Ureter (tissue), 1 donor: ENCODE measurements at places on chromosomes 1 and 21. TPM values are rescaled to one million over a fixed set of nuclear protein-coding genes. Genes with fewer than 3 reads are reported as not detected.

- DNase-seq = peak; percentile 76
These were observed 5.1 kb downstream of the MAP7D1 start for GRCh38 chr1:36160949-36161485.

Gene CELSR2
- total RNA-seq = 19.2 TPM

GRCh38 chr1:12031039-12031980 lies 12.0 kb downstream of the MIIP start:
- no peak for DNase-seq

DNA sequence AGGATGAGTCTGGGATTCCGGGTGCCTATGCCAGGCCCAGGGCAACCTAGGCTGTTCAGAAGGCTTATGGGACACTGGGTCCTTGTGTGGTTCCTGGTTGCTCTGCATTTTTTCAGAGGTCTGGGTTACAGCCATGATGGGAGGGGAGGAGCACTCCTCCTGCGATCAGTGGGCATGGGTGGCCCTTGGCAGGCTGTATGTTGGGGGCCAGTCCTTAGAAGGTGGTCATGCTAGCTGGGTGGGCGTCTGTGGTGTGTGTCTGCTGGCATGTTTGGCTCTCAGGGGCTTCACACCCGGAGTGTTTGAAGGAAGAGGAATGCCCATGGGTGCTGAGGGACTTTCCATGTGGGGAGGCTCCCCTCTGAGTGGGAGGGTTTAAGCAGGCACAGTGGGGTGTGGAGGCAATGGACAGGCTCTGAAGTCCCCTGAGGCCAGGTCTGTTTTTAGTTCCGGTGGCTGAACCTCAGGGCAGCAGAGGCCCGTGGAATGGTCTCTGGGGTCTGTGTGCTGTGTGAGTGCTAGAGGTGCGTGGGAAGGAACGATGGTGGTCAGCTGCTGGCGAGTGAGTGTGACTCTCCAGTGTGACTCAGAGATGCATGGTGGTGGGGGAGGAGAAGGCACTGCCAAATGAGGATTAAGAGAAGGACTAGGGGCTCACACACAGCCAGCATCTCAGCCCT lies 25.3 kb downstream of the CACNA1E start:
- DNase-seq = no peak

Gene LAMTOR2
- 47.5 TPM for total RNA-seq

Gene RIPK4
- total RNA-seq = 34.3 TPM

Gene EVA1C
- 55.3 TPM for total RNA-seq

DNA sequence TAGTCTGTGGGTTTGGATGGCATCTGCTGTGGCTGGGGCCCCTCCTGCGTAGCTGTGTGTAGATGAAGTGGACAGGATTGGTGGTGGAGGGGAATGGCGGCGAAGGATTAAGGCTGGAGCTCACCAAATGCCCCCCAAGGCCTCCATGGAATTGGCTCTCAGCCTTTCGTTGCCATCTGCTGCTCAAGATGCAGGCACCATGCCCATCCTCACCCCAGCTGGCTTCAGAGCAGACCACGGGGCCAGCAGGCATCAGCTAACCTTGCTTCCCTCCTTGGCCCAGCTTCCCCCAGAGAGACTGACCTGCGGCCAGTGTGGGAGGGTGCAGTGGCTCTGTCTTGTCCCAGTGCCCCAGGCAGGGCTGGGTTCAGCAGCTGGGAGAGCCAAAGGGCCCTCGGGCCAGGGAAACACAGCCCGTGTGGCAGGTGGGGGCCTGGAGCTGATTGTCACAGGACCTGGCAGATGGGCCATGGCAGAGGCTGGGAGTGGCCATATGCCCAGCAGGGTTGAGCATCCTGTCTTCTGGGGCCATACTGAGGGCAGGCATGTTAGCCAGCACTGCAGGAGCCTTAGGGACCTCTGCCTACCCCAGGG lies 66.8 kb upstream of the ACTL8 start:
- no peak for DNase-seq

GRCh38 chr1:91828583-91829281 lies 57.2 kb downstream of the TGFBR3 start:
- DNase-seq = no peak

- no peak for DNase-seq
These were observed 29.1 kb upstream of the CASZ1 start for GRCh38 chr1:10825592-10825991.

DNA sequence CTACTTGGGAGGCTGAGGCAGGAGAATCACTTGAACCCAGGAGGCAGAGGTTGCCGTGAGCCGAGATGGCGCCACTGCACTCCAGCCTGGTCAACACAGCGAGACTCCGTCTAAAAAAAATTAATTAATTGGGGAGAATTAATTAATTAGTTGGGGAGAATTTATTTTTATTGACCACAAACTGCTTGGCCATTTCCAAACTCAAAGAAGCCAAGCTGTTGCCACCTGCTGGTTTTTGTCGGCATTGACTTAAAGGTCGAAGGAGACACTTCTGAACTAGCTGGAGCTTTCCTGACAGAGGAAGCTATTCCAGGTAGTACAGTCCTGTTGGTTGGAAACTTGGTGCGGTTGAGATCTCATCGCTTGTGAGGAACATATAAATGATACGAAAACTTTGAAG lies 13.1 kb downstream of the MAP1LC3C start:
- DNase-seq = no peak

Gene IFNAR2
- 55.2 TPM for total RNA-seq

DNA sequence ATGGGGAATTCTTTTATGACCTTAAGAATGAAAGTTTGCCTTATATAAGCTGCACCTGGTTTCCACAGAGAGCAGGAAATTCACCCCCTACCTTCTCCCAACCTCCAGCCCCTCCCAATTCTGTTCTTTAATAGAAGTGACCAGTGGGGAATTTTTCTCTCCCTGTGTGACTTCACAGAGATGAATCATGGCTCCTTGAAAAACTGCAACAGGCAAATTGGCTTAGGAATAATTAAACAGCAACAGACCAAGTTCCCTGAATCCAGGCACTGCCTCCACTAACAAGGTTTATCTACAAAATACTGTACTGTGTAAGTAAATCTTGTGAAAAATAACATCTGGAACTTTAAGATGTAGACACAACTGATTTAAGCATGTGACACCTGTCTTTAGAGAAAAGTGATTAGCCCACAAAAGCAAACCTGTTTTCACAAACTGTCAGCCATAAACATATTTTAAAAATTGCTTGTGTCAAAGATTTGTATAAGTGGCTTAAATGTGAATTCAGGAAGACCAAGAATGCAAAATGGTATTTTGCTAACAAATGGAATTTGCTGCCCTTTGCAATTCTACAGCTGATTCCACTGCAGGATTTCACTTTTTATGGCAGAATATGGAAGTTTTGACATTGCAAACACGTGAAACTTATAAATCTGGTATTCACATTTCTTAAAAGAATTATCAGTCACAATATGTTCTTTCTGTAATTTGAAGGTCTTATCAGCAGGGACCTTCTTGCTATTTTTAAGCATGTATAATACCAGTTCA lies 54.0 kb downstream of the ALG14 start:
- DNase-seq = no peak

Gene FTCD
- 0.91 TPM for total RNA-seq

DNA sequence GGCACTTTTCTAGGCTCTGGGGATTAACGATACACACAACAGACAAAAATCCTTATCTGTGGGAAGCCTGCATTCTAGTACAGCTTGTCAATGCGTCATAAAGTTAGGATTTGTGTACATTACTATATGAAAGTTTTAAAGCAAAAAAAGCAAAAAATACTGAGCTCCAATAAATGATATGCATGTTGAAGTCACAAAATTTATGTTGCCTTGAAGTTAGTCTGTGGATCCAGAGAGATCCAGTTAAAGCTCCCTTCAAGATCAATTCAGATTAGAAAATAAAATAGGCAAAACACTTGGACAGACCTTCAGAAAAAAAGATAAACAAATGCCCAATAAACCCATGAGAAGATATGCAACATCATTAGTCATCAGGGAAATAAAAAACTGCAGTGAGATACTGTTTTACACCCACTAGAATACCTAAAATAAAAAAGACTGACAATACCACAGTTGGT lies 33.1 kb upstream of the KCNQ4 start:
- DNase-seq = no peak

Gene OR10Z1
- not detected for total RNA-seq

DNA sequence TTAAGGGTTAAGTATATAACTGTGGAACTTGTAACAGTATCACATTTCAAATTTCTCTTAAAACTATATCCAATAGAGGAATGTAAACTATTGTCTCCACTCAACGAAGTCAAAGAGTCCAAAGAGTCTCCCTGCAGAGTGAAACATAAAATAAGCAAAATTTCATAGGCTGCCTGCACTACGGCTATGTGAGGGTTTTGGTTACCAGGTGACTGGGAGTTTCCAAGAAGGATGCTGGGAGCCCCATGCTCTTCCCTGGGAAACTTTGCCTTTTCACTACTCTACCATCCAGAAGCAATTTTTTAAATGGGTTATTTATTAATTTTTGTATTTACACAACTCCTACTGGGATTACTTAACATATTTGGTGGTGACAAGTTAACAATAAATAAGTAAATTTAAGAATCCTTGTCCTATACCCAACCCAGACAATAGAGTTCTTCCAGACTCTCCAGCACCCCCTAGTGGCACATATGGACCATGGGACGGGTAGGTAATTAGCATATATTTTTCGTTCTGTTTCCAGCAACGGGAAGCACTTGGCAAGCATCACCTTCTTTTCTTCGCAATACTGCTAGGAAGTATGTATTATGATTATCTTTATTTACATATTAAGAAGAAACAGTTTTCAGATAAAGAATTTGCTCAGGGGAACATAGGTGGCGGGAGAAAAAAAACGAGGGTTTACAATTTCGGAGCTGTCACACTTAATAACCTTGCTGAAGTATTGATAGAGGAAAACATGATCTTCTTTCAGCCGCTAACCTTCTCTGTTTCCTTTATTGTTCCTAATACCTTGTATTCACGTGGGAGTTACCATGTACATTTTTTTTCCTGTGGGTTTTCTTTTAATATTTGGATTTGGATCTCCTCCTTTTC lies 3.5 kb downstream of the FMO2 start:
- no peak for DNase-seq

DNA sequence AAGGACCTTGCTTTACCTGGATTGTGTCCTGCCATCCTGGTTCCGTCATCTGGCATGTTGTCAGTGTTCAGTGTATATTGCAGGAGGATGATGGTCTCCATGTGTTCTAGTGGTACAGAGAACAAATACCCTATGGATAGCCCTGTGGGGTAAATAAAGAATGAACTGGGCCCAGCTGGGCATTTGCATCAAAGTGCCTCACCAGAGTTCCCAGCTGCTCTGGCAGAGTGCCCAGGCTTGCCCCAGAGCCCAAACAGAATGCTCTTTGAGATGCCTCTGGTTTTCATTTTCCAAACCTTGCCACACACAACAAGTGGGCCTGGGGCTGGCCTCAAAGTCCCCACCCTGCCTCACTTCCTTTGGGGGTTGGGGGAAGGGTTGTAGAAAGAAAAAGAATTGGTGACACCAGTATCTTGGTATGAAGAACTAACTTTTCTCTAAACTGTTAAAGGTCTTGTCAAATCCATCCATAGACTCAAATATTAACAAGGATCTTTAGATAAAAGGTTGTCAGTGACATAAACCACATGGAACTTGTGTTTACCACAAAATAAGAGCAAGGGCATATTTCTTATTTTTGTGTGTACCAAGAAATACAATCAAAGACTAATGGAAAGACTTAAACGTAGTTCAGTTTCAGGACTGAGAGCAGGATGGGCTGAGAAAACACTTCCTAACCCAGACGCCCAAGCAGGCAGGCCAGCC lies 82.2 kb downstream of the LMO4 start:
- no peak for DNase-seq

Gene ARHGAP30
- 12.1 TPM for total RNA-seq

Gene CTSK
- total RNA-seq = 26.5 TPM

Gene OR2L2
- total RNA-seq = 0.29 TPM

GRCh38 chr1:6859415-6860343 lies 74.4 kb downstream of the CAMTA1 start:
- DNase-seq = no peak

Gene MATN1
- total RNA-seq = not detected

Gene TRIM46
- total RNA-seq = 1.6 TPM

GRCh38 chr1:58818075-58818474 lies 34.2 kb upstream of the JUN start:
- DNase-seq = no peak

- DNase-seq = peak; percentile 45
These were observed 2.2 kb upstream of the NEGR1 start for GRCh38 chr1:72284348-72285073.

DNA sequence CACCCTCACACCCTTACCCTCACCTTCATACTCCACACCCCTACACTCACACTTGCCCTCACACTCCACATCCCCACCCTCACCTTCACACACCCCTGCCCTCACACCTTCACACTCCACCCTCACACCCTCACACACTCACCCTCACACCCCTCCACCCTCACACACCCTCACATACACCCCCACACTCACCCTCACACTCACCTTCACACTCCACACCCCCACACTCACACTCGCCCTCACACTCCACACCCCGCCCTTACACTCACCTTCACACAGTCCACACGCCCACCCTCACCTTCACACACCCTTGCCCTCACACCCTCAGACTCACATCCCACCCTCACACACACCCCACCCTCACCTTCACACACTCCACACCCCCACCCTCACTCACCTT lies 43.6 kb upstream of the EDN2 start:
- no peak for DNase-seq

GRCh38 chr1:236808005-236808404 lies 12.9 kb downstream of the MTR start:
- no peak for DNase-seq

GRCh38 chr21:41802684-41803083 lies 35.8 kb upstream of the RIPK4 start:
- DNase-seq = peak; percentile 73
